Uterus (tissue), 4 donors: ENCODE measurements at places on chromosomes 6 and 20. TPM values are rescaled to one million over a fixed set of nuclear protein-coding genes. Genes with fewer than 3 reads are reported as not detected.

The RSPH3 gene
- 9.5 TPM for total RNA-seq

The SEMG2 gene
- not detected for total RNA-seq

The L3MBTL1 gene
- 29.5 TPM for total RNA-seq

DNA sequence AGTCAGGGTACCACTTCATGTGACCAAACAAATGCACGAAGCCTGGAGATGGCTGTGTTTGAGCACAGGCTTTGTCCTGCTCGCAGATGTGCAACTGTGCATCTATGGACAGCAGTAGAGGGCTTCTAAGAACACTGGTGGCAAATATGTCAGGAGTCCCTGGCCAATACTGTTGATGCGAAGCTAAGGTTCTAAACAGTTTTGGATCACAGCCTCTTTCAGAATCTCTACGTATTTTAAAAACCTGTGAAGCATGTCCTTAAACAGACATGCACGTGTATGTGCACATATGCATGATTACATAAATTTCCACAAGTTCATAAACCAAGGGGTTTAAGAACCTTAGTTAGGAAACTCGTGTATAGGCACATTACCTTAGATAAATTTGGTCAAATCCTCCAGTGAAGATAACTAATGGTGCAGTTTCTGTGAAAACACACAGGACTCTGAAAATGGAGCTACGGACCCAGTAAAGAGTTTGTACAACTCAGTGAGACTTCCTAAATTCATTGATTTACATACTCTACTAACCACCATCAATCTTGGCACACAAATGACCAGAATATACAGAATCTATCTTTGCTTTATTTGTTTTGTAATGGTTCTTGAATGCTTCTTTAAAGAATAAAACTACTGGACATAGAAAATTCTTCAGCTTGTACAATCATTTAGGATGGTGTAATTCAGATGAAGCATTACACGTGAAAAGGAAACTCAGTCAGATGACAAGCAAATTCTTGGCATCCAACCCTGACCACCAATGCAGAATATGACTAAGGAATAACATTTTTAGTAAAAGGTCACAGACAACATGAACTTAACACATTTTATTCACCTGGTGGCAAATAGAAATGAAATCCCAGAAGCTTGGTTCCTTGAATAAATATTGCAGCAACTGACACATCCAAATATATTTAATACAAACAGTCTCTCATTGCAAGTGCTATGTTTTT is 27.4 kb downstream of the KCNQ5 start:
- no peak for DNase-seq

GRCh38 chr20:39144757-39145156 is 182.6 kb downstream of the DHX35 start:
- DNase-seq, result no peak

- no peak for DNase-seq
Observed at GRCh38 chr6:21754891-21755290, 161.3 kb downstream of the SOX4 start.

GRCh38 chr6:34374069-34374468 is 18.4 kb downstream of the NUDT3 start:
- no peak for DNase-seq

The SAPCD1 gene
- total RNA-seq, result 1.7 TPM

The HFE gene
- total RNA-seq, result 8.4 TPM

- DNase-seq, result no peak
Observed at GRCh38 chr6:113994934-113995342, 24.0 kb upstream of the HDAC2 start.

DNA sequence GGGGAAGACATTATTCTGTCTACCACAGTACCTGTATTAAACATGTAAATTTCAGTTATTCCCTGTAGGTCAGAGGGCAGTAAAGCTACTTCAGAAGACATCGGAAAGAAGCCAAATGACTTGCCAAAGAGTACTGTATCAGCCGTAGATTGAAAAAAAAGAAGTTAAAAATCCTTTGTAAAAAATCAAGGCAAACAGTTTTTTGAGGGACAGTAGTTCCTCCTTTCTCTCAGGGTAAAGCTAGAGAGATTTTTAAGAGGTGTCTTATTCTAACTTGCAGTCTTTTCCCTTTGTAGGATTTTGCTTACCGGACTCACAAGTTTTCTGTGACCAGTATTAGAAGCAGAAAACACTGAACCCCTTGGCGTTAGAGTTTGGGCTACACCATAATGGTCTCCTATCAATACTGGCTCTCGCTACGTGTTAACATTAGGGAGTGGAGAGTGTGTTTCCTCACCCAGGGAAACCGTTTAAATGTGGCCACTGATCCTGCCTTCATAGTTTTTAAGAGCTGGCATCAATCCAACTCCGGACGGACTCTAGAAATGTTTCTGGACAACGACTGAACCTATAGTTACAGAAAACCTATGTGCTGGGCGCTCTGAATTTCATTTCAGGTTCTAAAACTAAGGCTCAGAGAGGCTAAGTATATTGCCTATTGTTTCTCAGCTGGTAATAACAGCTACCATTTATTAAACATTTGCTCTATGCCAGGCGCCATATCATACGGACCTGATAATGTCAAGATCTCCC is 1.3 kb upstream of the ASXL1 start:
- no peak for DNase-seq

DNA sequence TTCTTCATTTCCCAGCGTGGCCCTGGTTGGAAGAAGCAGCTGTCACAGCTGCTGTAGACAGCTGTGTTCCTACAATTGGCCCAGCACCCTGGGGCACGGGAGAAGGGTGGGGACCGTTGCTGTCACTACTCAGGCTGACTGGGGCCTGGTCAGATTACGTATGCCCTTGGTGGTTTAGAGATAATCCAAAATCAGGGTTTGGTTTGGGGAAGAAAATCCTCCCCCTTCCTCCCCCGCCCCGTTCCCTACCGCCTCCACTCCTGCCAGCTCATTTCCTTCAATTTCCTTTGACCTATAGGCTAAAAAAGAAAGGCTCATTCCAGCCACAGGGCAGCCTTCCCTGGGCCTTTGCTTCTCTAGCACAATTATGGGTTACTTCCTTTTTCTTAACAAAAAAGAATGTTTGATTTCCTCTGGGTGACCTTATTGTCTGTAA is 292.7 kb downstream of the ESR1 start:
- no peak for DNase-seq
